ENCODE measurements at places on chromosomes 7 and 10.

DNA sequence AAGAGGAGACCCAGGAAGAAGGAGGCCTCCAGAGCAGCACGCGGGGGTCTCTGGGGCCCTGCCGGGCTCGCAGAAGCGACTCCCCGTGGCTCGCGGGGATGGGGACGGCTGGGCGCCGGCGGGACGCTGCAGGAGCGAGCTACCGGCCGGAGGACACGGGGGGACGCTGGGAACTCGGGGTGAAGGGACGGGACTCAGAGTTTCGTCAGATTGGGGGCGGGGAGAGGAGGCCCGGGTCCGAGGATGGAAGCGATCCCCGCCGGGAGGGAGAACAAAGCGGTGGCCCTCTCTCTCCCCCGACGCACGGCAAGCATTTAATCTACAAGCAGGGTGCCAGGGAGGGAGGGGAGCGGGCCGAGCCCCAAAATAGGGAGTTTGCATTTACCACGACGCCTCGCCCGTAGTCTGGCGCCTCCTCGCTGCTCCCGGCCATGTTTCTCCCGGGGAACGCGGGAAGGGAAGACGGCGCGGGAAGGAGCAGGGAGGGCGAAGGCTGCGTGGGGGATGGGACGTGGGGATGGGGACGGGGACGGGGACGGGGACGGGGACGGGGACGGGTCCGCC lies at the start of gene PRTFDC1:
PRTFDC1 (minus strand) TSS at position 464 of the 564 bp plus-strand sequence; CDS start at position 433, 31 bp downstream.
- DNase-seq = peak; percentile 22

GRCh38 chr7:138958391-138958956 lies 22.7 kb downstream of the KIAA1549 start:
- no peak for DNase-seq

DNA sequence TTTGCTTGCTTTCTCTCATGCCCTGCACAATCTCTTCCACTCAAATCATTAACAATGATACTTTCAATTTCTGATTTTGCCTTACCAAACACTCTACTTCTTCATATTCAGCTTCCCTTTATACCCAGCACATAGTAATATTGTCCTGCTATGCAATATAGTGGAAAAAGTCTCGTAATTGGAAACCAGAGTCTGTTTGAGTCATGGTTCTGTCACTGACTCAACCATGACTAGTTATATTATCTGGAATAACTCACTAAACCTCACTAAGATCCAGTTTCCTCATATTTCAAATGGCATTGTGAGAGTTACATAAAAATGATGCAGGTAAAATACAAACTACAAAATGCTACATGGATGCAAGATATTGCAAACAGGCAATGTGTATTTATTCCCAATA lies 98.5 kb upstream of the LRRTM3 start:
- DNase-seq = no peak

DNA sequence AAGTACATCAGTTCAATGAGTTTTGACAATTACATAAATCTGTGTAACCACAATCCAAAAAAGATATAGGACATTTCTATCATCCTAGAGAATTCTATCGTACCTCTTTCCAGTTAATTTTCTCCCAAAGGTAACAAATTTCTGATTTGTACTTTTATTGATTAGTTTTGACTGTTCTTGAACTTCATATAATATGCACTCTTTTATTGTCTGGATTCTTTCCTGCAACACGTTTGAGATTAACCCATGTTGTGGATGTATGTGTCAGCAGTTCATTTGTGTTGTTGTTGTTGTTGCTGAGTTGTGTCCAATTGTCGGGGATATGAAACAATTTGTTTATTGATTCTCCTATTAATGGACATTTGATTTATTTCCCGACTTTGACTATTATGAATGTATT lies 145.9 kb upstream of the WDR11 start:
- DNase-seq = no peak

- no peak for DNase-seq
Observed at GRCh38 chr7:81433692-81434331, 336.0 kb downstream of the HGF start.

- no peak for DNase-seq
Observed at GRCh38 chr10:58837826-58838225, 325.2 kb downstream of the BICC1 start.

- DNase-seq = no peak
Observed at GRCh38 chr10:123382491-123382890, 228.3 kb downstream of the BUB3 start.

- DNase-seq = no peak
Observed at GRCh38 chr7:152363798-152364197, 72.0 kb downstream of the KMT2C start.
